ENCODE measurements at places on chromosomes 7 and 10. TPM values are rescaled to one million over a fixed set of nuclear protein-coding genes. Genes with fewer than 3 reads are reported as not detected.

DNA sequence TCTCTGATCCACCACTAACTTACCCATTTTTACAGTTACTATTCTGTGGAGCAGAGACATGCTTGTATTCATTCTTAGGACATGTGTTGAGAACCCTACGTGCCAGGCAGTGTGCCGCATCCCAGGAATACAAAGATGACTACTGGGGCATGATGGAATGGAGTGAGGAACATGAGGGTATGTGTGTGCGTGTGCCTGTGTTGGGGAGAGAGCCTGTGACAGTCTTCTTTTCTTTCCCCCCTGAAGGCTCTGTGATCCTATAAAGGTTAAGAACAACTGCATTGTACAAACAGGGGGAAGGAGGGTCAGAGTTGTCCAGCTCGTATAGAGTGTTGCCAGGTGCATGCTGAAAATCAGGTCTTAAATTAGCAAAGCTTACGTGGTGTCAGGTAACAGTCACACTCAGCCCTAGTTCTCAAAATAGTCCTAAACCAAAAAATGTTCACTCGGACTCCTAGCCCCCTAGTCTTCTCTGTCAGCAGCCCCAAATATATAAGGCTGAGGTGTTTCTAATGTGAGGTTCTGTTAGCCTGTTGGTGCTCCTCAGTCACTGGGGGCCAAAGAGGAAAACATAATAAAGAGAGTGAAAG, 161.9 kb downstream of the CELF2 start:
- DNase-seq = no peak

- DNase-seq = peak; percentile 24
These were observed 22.6 kb downstream of the POLL start for GRCh38 chr10:101565370-101565900.

DNA sequence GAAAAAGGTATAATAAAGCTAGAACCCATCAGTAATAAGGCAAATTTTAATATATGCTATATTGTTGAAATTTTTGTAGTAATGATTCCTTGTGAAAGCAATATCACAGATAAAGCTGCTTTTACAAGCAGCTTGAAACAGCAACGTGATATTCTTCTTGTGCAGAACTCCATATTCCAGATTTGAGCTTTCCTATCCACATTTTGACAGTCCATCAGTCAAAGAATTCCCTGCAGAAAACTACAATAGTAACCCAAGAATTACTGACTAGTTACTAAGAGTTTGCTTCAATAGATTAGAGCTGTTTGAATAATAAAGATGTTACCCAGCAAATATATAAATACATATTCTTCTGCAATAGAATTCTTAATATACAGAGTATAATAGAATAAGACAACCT, 291.2 kb downstream of the KCND2 start:
- no peak for DNase-seq

Gene SMURF1
- total RNA-seq = 20.2 TPM

Gene IRF5
- 0.62 TPM for total RNA-seq

Gene MEPCE
- total RNA-seq = 47.1 TPM

Gene TMEM225B
- total RNA-seq = 0.52 TPM

DNA sequence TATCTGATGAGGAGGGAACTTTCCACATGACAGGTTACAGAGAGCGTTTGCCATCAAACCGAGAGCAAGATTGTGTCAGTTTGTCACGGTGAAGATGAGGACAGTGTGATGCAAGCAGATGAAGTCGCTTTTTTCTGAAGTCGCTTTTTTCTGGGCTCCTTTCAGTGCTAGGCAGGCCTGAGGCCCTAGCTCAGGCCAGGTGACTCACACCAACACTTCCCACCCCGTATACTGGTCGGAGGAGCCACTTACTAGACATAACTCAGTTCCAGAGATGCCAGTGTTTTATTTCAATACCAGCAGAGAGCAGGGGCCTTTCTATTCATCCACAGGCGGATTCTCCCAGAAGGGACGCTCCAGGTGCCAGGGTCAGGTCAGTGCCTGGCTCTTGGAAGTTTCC, 58.9 kb downstream of the SFMBT2 start:
- no peak for DNase-seq

DNA sequence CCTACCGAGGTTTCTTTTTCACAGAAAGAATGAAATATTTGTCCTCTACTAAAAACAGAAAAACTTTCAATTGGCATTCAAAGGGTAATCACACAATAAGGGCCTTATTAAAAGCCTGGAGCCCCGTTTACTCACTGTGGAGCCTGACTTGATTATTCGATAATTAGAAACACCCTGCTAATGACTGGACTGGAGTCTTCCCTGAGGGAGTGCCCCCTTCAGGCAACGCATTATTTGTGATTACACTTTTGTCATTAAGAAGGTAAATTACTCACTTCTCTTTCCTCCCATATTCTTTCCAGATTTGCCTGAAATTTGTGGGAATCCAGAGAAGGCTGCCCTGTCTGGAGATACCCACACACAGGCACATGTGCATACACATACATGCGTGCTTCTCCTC, 444.2 kb upstream of the NPVF start:
- peak; percentile 25 for DNase-seq

Gene ANK3
- total RNA-seq = 38.6 TPM

GRCh38 chr10:104034401-104035193, 51.1 kb downstream of the COL17A1 start:
- peak; percentile 66 for DNase-seq
